ENCODE measurements at places on chromosomes 16 and 17. TPM values are rescaled to one million over a fixed set of nuclear protein-coding genes. Genes with fewer than 3 reads are reported as not detected.

DNA sequence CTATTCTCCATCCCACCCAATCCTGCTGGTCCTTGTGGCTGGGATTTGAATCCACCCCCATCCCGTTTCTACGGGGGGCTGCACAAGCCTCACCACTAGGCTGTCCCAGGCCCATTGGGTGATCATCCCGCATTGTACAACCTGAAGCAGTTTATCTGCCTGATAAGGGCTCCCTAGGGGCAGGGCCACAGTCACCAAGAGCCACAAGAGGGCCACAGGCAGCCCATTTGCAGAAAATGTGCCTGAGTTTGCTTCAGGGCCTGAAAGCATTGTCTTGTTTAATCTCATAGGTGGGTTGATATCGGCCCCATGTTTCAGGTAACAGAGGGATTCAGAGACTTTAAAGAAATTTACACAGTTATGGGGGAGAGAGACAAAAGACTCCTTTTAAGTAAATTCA is 245.0 kb downstream of the CPPED1 start:
- DNase-seq, result no peak

DNA sequence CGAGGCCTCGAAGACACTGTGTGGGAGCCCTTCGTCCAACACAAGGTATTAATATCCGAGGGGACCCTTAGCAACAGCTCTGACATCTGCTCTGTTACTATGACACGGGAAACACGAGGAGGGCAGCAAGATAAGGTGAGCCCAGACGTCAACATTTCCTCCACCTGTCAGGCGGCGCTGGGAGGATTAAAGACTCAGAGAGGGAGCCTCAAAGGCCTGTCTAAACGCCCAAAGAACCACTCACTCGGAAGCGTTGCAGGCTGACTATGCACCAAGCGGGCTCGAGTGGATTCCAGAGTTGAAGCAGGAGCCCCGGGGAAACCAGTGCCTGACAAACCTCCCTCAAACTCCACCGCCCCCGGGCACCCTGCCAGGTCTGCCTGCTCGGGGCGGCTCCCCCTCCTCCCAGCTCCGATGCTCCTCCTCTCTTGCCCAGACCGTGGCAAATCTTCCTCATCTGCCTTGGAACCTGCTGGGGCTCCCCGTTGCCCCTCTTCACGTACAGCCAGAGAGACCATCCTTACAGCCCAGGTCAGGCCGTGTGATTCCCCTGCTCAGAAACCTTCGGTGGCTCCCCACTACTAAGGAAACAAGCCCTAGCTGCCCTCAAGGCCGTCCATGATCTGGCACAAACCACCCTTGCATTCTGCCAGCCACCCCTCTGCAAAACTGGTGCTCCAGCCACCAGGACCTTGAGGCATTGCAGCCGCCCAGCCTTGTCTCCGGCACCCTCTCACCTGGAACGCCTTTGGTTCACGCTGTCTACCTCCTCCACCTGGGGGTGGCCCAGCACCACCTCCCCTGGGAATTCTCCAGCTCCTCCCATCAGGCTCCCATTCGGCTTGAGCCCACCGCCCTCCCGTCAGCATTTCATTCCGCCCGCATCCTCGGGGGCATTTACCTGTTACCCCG is 16.2 kb downstream of the RPH3AL start:
- DNase-seq, result no peak

DNA sequence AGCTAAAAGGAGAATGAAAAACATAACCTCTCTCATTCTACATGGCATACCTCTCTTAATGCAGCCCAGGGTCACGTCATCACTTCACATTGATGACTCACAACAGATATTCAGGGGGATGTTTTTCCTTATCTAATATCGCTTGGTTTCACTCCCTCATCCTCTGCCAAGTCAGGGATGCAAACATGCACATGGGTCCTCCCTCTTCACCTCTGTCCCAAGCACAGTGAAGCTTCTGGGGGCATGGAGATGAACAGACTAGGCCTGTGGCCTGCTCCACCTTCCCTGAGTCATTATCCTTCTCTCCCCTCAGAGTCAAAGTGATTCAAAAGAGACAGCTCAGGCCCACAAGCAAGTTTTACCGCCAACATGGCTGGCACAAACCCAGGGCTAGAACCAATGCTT is 2.3 kb upstream of the MT2A start:
- DNase-seq, result no peak

DNA sequence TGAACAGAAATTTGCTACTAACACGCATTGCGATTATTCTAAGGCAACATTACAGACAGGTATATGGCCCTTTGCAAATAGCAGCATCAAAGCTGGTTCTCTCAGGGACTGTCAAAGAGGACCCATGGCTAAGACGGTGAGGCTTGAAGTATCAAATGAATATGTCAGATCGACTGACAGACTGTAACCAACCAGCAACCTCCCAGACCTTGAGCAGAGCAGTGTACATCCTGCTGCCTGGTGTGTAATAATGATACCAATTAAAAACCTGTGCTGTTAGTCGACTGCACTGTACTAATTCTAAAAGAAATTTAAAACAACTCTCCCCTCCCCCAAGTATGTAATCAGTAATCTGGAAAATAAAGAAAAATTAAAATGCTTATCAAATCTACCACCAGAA is 35.9 kb upstream of the GHDC start:
- DNase-seq, result no peak

GRCh38 chr16:78925083-78925767 is 675.3 kb downstream of the MAF start:
- DNase-seq, result no peak

The TBC1D3D gene
- polyA plus RNA-seq, result 3.1 TPM

GRCh38 chr16:55048745-55049144 is 118.1 kb downstream of the IRX5 start:
- no peak for DNase-seq

The ADAMTS18 gene
- 3.3 TPM for polyA plus RNA-seq

The DLX3 gene
- polyA plus RNA-seq, result 1.2 TPM

- DNase-seq, result no peak
Measured at GRCh38 chr17:82283208-82283749, 9.8 kb upstream of the CSNK1D start.

The NUDT16L1 gene
- polyA plus RNA-seq, result 32.5 TPM

The TMEM235 gene
- polyA plus RNA-seq, result not detected

The TNFRSF13B gene
- polyA plus RNA-seq, result not detected

- no peak for DNase-seq
Measured at GRCh38 chr16:47990676-47991075, 165.1 kb downstream of the ABCC12 start.

The RNF40 gene
- polyA plus RNA-seq, result 121 TPM

GRCh38 chr16:57670196-57670595 is 2.1 kb downstream of the ADGRG3 start:
- DNase-seq, result no peak

GRCh38 chr16:11384184-11384955 is 39.1 kb downstream of the RMI2 start:
- DNase-seq, result no peak

DNA sequence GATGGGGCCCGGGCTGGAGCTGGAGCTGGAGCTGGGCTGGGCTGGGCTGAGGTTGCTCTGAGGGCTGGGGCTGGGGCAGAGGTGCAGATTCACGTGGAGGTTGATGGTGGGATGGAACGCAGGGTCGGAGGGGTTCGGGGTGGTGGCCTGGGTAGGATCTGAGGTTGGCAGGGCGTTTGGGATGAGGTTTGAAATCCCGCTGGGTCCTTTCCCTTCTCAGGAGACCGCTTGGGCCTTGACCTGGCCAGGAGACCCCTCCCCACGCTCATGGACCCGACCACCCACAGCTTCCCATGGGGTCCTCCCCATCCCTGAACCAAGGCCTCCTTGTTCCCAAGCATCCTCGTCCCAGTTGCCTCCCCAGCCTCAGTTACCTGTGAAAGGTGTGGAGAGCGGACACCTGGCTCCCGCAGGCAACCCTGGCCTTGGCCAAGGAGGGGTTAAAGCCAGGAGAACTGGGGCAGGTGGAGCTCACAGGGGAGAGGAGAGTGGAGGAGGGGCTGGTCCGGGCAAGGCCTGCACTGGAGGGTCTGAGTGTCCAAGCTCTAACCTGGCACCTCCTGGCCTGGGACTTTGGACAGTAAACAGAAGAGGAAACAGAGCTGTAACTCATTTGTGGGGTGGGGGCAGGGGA is at the start of gene ASGR2:
TSS of gene ASGR2 (minus strand) at position 582 of the 634 bp plus-strand sequence. CDS start 582 bp downstream, outside the sequence.
- DNase-seq, result no peak

DNA sequence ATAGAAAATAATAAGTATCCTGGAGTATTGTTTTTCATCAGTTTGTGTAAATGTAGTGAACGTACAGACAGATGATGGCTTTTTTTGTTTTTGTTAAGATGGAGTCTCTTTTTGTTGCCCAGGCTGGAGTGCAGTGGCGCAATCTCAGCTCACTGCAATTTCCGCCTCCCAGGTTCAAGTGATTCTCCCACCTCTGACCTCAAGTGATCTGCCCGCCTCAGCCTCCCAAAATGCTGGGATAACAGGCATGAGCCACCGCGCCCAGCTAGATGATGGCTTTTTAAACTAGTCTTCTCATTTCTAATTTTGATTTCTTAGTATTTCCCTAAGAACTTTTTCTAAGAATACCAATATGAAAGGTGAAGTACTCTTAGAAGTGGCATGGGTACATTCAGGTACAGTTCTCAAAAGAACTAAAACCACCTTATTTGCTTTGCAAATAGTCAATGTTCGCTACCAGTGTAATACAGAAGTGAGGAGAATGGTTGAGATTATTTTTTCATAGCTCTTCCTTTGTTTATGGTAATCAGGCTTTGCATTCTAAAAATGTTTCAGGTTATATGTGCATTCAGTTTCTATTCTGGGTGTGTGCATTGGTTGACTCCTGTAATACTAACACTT is 34.2 kb downstream of the TTC19 start:
- no peak for DNase-seq

GRCh38 chr16:73735018-73735417 is 561.6 kb upstream of the PSMD7 start:
- DNase-seq, result no peak

DNA sequence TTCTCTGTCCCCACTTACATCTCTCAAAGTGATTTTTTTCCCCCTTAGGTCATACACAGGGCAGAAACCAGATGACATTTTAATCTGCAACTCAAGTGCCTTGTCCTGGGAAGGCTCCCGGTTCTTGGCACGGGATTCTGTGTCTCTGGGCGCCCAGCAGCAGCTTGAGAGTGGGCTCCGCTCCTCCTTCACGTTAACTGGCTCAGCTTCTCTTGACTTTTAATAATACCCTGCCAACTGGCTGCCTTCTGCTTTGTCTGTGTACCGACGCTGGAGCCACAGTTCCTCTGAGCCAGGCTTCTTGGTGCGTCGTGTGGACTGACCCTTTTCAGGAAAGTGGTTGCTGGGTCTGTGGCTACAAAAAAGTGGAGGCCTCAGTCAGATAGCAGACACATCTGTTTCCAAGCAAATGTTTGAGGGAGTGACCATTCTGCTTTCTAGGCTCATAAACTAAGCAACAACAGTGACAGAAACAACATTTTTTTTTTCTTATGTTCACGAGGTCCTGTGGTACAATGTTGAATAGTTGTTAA is 64.9 kb downstream of the IRF8 start:
- DNase-seq, result no peak

GRCh38 chr16:67419502-67419901 is 3.2 kb upstream of the ZDHHC1 start:
- DNase-seq, result no peak

The SLC47A1 gene
- 27.3 TPM for polyA plus RNA-seq

The PHKB gene
- 101 TPM for polyA plus RNA-seq

The LITAFD gene
- not detected for polyA plus RNA-seq

- DNase-seq, result no peak
Measured at GRCh38 chr17:21085707-21086106, 41.1 kb upstream of the DHRS7B start.

DNA sequence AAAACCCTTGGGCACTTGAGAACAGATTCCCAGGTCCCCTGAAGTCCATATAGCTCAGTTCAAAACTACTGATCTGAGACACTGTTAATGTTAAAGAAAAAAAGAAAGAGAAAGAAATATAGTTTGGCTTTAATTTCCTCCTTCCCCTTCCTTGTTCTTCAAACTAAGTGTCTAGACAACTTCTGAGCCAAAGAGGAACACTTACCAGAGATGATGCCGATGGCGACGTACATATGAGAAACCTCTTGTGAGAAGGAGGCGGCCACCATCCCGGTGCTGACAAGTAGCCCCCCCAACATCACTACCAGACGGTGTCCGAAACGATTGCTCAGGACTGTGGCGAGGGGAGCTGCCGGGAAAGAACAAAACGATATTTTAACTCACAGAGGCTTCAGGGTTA is 17.2 kb downstream of the SLC16A6 start:
- no peak for DNase-seq

- peak; percentile 36 for DNase-seq
Measured at GRCh38 chr17:8997994-8998628, 23.2 kb upstream of the NTN1 start.

The ITGB4 gene
- 9.6 TPM for polyA plus RNA-seq

The TBC1D3H gene
- polyA plus RNA-seq, result not detected

All from left kidney (tissue), 8 donors.